Endothelial cell of umbilical vein (primary cell): ENCODE measurements at places on chromosomes 3 and 15.

- peaks cover 19% of the 10 kb centered on the region for H3K4me1 ChIP-seq
- no peaks in the 10 kb centered on the region for H3K36me3 ChIP-seq
- no peaks in the 10 kb centered on the region for H3K27me3 ChIP-seq
- DNase-seq = no peak
- no peak overlapping the region for H3K4me3 ChIP-seq
Observed at GRCh38 chr3:125144653-125145314, 67.8 kb downstream of the SLC12A8 start.

DNA sequence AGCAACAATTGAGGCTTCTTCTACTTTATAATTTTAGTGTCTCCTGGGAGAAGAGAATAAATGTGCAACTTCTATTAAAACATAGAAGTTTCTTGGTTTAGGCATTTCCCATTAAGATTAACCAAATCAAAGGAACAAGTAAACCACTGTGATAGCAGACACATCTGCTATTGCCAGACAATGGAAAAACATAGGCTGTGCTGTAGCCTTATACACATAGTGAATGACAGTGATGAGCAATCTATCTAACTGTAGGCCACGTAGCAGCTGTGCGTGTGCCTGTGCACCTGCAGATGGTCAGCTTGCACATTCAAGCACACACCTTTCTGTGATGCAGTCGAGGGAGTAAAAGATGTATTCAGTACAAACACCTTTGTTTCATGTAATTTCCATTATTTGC, 32.7 kb downstream of the GNB4 start:
- peaks cover 19% of the 10 kb centered on the region for H3K36me3 ChIP-seq
- H3K4me1 ChIP-seq = no peaks in the 10 kb centered on the region
- no peaks in the 10 kb centered on the region for H3K27me3 ChIP-seq
- no peak overlapping the region for H3K4me3 ChIP-seq

- no peaks in the 10 kb centered on the region for H3K36me3 ChIP-seq
- no peak for DNase-seq
- H3K4me3 ChIP-seq = no peak overlapping the region
- no peaks in the 10 kb centered on the region for H3K4me1 ChIP-seq
- peaks cover 3% of the 10 kb centered on the region for H3K27me3 ChIP-seq
- H3K27ac ChIP-seq = no peak overlapping the region
Observed at GRCh38 chr3:141000686-141001085, 50.5 kb upstream of the SPSB4 start.

GRCh38 chr3:151383956-151384355, 597 bp downstream of the P2RY12 start:
- no peaks in the 10 kb centered on the region for H3K4me1 ChIP-seq
- DNase-seq = no peak
- no peak overlapping the region for H3K27ac ChIP-seq
- no peaks in the 10 kb centered on the region for H3K36me3 ChIP-seq
- no peak overlapping the region for H3K4me3 ChIP-seq

- no peak overlapping the region for H3K4me3 ChIP-seq
- no peak for DNase-seq
- H3K27ac ChIP-seq = no peak overlapping the region
- H3K36me3 ChIP-seq = no peaks in the 10 kb centered on the region
- no peaks in the 10 kb centered on the region for H3K27me3 ChIP-seq
Observed at GRCh38 chr3:29153811-29154210, 127.1 kb upstream of the RBMS3 start.

- no peaks in the 10 kb centered on the region for H3K27me3 ChIP-seq
- no peak overlapping the region for H3K4me3 ChIP-seq
- H3K36me3 ChIP-seq = peaks cover 4% of the 10 kb centered on the region
- no peak overlapping the region for H3K27ac ChIP-seq
- H3K4me1 ChIP-seq = peaks cover 16% of the 10 kb centered on the region
Observed at GRCh38 chr15:63252292-63252691, 25.1 kb upstream of the APH1B start.

DNA sequence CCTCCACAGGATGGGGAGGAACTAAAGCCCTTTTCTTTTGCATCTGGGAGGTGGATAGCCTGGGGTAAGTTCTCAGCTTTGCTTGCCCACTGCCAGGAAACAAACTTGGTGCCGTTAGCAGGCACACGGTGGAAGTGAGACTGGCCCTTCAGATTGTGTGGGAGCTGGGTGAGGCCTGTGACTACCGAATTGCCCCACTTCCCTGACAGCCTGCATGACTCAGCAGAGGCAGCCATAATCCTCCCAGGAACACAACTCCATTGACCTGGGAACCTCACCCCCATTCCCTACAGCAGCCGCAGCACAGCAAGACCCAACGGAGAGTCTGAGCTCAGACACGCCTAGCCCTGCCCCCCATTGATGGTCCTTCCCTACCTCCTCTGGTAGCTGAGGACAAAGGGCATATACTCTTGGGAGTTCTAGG, 282.6 kb downstream of the KLF13 start:
- no peak for DNase-seq
- H3K4me1 ChIP-seq = no peaks in the 10 kb centered on the region
- H3K27me3 ChIP-seq = no peaks in the 10 kb centered on the region
- no peak overlapping the region for H3K4me3 ChIP-seq
- no peak overlapping the region for H3K27ac ChIP-seq
